ENCODE measurements at places on chromosomes 7 and 10. TPM values are rescaled to one million over a fixed set of nuclear protein-coding genes. Genes with fewer than 3 reads are reported as not detected.

Gene ADAMTS14
- not detected for total RNA-seq

Gene LRRD1
- total RNA-seq = not detected

Gene ZNF804B
- total RNA-seq = not detected

Gene IL2RA
- 4.9 TPM for total RNA-seq

Gene RAB19
- total RNA-seq = 2.8 TPM

Gene TMEM26
- not detected for total RNA-seq

Gene CHST3
- total RNA-seq = not detected

Gene SPDYE5
- total RNA-seq = 0.20 TPM
